ENCODE measurements at places on chromosomes 12 and 14.

DNA sequence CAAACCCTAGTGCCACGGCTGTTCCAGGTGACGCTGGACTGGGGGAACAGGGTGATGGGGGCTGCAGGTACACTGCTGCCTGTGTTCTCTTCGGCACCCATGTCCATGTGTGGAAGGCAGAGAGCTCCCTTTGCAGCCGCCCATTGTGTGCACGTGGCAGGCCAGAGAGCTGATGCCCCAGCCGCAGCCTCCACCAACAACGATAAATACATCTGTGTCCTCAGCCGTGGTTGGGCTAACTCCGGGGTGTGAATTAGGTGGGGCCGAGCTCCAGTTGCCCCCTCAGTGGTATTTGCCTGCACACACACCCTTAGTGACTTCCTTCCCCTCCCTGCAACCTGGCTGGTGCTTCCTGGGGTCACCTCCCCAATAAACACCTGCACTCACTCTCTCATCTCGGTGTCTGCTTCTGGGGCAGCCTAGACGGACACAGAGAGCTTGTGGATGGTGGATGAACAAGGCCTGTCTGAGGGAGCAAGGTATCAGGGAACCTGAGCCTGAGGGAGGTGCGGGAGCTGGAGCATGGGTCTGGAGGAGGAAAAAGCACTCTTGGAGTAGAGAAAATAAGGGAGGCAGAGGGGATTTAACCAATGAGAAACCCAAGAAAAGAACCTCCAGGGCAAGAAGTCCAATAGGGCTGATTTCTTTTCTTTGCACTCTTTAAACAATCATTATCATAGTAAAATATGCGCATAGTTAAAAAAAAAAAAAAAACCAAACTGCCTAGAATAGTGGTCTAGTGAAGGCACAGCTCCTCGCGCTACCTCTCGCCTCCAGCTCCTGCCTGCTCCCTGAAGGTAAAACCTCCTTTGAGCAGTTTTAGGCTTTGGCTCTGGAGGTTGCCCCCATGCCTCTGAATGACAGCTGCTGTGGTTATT lies 112.6 kb downstream of the ZNF664 start:
- no peak for DNase-seq

- DNase-seq: no peak
Measured at GRCh38 chr12:110042264-110042663, 6.1 kb downstream of the C12orf76 start.

- no peak for DNase-seq
Measured at GRCh38 chr14:69625299-69626131, 14.1 kb downstream of the SUSD6 start.

GRCh38 chr12:116897476-116897875 lies 13.3 kb upstream of the FBXW8 start:
- DNase-seq: no peak

- no peak for DNase-seq
Measured at GRCh38 chr12:76176940-76177339, 92.5 kb upstream of the NAP1L1 start.

GRCh38 chr14:99758121-99758821 lies 34.9 kb upstream of the EML1 start:
- no peak for DNase-seq

GRCh38 chr12:46546634-46547273 lies 174.2 kb upstream of the SLC38A2 start:
- no peak for DNase-seq

All from Panc1 (cell line).